ENCODE measurements at places on chromosomes 16 and 17. TPM values are rescaled to one million over a fixed set of nuclear protein-coding genes. Genes with fewer than 3 reads are reported as not detected.

The MYH2 gene
- polyA plus RNA-seq, result 0.35 TPM

The P3H4 gene
- 138 TPM for polyA plus RNA-seq

The CTF1 gene
- 23.4 TPM for polyA plus RNA-seq

The KRT32 gene
- polyA plus RNA-seq, result not detected

The CBFA2T3 gene
- 3.3 TPM for polyA plus RNA-seq

The TEKT1 gene
- not detected for polyA plus RNA-seq

The GAST gene
- not detected for polyA plus RNA-seq

The TEKT5 gene
- 0.48 TPM for polyA plus RNA-seq

The MEFV gene
- not detected for polyA plus RNA-seq

- H3K27ac ChIP-seq, result peak overlapping the region; percentile 79
- H3K4me3 ChIP-seq, result no peak overlapping the region
- no peaks in the 10 kb centered on the region for H3K27me3 ChIP-seq
- H3K4me1 ChIP-seq, result peaks cover 32% of the 10 kb centered on the region
These were observed 79.5 kb downstream of the TIMM22 start for GRCh38 chr17:1076299-1076981.

GRCh38 chr16:75301804-75302203 lies 50.4 kb upstream of the BCAR1 start:
- no peak for DNase-seq
- H3K36me3 ChIP-seq, result no peaks in the 10 kb centered on the region
- H3K27me3 ChIP-seq, result no peaks in the 10 kb centered on the region
- H3K4me1 ChIP-seq, result peaks cover 19% of the 10 kb centered on the region
- H3K27ac ChIP-seq, result no peak overlapping the region

DNA sequence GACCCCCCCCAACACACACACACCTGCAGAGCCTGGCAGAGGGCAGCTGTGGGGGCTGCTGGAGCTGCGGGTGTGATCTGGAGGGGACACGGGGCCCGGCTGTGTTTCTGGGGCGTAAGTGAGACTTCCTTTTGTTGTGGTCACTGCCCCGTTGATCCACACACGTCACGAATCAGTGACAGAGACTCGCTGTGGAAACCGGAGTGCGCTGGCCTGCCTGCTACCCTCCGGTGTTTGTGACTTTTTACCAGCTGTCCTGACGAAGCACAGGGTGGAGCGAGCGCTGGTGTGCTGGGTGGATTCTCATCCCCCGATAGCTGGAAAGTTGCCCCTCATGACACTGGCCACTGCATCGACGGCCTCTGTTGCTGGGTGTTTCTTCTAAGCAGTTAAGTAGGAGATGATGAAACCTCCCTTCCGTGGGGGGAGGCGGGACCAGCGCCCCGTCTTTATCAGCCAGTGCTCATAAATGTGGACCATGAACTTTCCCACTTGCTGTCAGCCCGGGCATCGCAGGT lies 2.3 kb downstream of the METRNL start:
- no peaks in the 10 kb centered on the region for H3K36me3 ChIP-seq
- no peak for DNase-seq
- no peak overlapping the region for H3K4me3 ChIP-seq

GRCh38 chr16:86052115-86052670 lies 153.2 kb downstream of the IRF8 start:
- H3K4me3 ChIP-seq, result no peak overlapping the region
- H3K27ac ChIP-seq, result no peak overlapping the region
- H3K36me3 ChIP-seq, result no peaks in the 10 kb centered on the region
- H3K4me1 ChIP-seq, result peaks cover 8% of the 10 kb centered on the region
- no peaks in the 10 kb centered on the region for H3K27me3 ChIP-seq

DNA sequence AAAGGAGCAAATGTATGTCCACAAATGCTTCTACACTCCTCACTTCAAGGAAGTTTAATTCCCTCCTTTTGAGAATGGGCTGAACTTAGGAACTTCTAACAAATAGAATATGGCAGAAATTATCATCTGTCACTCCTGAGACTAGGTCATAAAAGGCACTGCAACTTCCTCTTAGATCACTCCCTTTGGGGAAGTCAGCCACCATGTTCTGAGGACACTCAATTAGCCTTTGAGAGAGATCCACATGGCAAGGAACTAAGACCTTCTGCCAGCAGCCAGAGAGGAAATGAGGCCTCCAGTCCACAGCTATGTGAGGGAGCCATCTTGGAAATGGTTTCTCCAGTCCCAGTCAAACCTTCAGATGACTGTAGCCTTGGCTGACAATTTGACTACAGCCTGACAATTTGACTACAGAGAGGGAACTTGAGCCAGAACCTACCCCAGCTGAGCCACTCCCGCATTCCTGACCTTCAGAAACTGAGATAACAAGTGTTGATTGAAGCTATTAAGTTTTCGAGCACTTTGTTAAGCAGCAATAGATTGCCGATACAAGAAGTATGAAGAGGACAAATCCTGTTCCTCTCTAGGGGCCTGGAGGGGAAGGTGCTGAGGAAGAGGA lies 113.4 kb upstream of the SEC14L1 start:
- no peak overlapping the region for H3K27ac ChIP-seq
- H3K4me1 ChIP-seq, result no peaks in the 10 kb centered on the region
- DNase-seq, result no peak
- no peak overlapping the region for H3K4me3 ChIP-seq

DNA sequence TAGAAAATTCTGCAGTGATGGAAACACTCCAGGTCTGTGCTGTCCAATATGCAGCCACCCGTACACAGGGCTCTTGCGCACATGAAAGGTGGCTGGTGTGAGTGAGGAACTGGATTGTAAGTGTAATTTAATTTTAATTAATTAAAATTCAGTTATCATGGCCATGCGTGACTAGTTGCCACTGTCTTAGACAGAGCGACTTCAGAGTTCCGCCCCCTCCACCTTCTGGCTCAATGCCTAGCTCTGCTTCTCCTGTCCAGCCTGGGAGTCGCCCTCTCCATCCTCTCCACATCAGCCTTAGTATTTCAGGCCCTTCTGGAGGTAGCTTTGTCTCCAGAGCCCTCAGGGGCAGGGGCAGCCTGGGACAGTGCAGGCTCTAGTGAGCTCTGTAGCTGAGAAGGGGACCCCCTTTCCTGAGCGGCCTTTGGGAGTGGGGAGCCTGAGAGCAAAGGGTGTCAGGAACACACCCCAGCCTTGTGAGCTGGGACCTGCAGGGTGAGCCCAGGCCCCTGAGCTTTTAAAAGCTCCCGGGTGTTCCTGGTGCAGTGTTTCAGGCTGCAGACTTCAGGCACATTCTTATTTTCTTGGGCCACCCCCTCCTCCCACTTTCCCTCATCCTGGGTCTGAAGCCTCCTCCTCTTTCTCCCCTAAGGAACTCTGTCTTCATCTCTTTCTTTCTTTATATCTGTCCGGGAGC lies 99.4 kb downstream of the IRF8 start:
- H3K27ac ChIP-seq, result no peak overlapping the region
- no peaks in the 10 kb centered on the region for H3K36me3 ChIP-seq
- no peak for DNase-seq
- H3K4me3 ChIP-seq, result no peak overlapping the region
- H3K27me3 ChIP-seq, result no peaks in the 10 kb centered on the region

GRCh38 chr17:75856062-75856756 lies 1.1 kb upstream of the WBP2 start:
- DNase-seq, result no peak
- peak overlapping the region; percentile 63 for H3K4me3 ChIP-seq
- peaks cover 1% of the 10 kb centered on the region for H3K36me3 ChIP-seq
- H3K27me3 ChIP-seq, result no peaks in the 10 kb centered on the region
- H3K4me1 ChIP-seq, result peaks cover 4% of the 10 kb centered on the region

- no peak overlapping the region for H3K27ac ChIP-seq
- no peaks in the 10 kb centered on the region for H3K36me3 ChIP-seq
- no peaks in the 10 kb centered on the region for H3K4me1 ChIP-seq
- H3K4me3 ChIP-seq, result peak overlapping the region; percentile 24
- H3K27me3 ChIP-seq, result peaks cover 3% of the 10 kb centered on the region
- DNase-seq, result peak; percentile 49
These were observed 12.2 kb upstream of the MRPS23 start for GRCh38 chr17:57861790-57862693.

DNA sequence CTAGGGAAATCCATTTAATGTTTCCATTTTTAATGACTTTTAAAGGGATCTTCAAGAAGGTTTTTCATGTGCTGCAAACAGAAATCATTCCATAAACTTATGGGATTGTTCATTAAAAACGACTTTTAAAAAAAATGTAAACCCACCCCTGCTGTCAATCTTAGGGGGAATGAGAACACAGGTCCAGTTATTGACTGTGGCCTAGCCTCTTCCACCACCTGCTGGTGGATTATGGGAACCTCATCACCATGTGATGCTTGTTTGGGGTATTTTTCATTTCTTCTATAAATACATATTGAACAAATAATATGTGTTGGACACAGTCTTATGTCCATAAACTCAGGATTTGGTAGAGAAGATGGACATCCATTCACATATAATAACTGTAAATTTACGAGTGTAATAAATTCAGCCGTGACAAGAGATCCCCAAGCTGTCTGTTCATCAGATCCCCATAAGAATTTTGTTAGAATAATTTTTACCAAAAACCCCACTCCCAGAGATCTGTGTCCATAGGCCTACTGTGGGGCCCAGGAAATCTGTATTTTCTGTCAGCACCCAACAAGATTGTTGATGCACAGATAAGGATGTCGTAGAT lies 42.0 kb upstream of the TMC5 start:
- no peak overlapping the region for H3K4me3 ChIP-seq
- no peak overlapping the region for H3K27ac ChIP-seq
- no peaks in the 10 kb centered on the region for H3K36me3 ChIP-seq
- DNase-seq, result peak; percentile 71

GRCh38 chr16:86494565-86495356 lies 15.6 kb upstream of the FOXF1 start:
- no peak overlapping the region for H3K27ac ChIP-seq
- H3K27me3 ChIP-seq, result peaks cover 100% of the 10 kb centered on the region
- H3K4me3 ChIP-seq, result no peak overlapping the region
- no peaks in the 10 kb centered on the region for H3K36me3 ChIP-seq
- no peak for DNase-seq
- peaks cover 14% of the 10 kb centered on the region for H3K4me1 ChIP-seq

- H3K4me3 ChIP-seq, result no peak overlapping the region
- no peaks in the 10 kb centered on the region for H3K27me3 ChIP-seq
- peak overlapping the region; percentile 93 for H3K27ac ChIP-seq
- peaks cover 21% of the 10 kb centered on the region for H3K4me1 ChIP-seq
- no peak for DNase-seq
- no peaks in the 10 kb centered on the region for H3K36me3 ChIP-seq
These were observed 20.6 kb downstream of the RTN4RL1 start for GRCh38 chr17:2004435-2004952.

DNA sequence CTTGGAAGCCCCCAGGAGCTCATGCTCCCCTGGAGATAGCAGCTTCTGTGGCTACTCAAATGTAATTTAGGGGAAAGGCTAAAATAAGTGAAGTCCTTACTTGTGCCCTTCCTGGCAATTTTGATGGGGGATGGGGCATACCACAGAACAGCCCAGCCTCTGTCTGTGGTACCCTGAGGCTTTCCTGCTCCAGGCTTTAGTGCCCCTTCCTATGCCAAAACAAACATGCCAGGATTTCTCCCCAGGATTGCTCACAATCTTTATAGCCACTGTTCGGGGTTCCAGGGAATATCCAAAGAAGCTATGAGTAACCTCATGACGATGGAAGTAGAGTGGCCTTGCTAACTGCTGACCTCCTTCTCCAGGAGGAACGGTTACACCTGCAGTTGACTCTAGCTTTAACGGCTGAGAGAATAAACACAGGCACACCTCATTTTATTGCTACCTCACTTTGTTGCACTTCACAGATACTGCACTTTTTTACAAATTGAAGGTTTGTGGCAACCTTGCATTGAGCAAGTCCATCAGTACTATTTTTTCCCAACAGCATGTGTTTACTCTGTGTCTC lies 24.9 kb downstream of the CCL4 start:
- H3K27me3 ChIP-seq, result peaks cover 5% of the 10 kb centered on the region
- H3K4me1 ChIP-seq, result peaks cover 22% of the 10 kb centered on the region
- H3K36me3 ChIP-seq, result no peaks in the 10 kb centered on the region
- H3K4me3 ChIP-seq, result no peak overlapping the region

DNA sequence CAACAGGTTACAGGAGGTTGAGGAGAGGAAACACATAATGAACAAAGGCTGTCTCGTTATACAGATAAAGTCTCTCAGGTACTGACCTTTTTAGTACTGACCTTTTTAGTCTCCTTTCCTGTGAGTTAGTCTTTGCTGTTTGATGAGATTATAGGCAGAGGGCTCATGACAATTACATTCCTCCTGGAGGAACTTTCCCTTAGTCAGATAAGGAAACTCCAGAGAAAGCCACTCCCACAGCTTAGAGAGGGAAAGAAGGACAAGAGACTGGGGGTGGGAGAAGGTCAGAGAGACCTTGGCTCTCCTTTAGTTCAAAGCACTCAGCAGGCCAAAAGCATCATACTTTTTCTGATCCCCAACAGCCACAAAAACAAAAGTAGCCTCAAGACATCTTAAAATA lies 15.3 kb upstream of the PSMD7 start:
- H3K4me3 ChIP-seq, result no peak overlapping the region
- no peaks in the 10 kb centered on the region for H3K36me3 ChIP-seq
- H3K4me1 ChIP-seq, result peaks cover 8% of the 10 kb centered on the region
- peaks cover 4% of the 10 kb centered on the region for H3K27me3 ChIP-seq

GRCh38 chr16:4461250-4462085 lies 13.0 kb downstream of the NMRAL1 start:
- H3K36me3 ChIP-seq, result peaks cover 15% of the 10 kb centered on the region
- no peaks in the 10 kb centered on the region for H3K27me3 ChIP-seq
- no peaks in the 10 kb centered on the region for H3K4me1 ChIP-seq
- no peak overlapping the region for H3K4me3 ChIP-seq
- peak; percentile 3 for DNase-seq
- no peak overlapping the region for H3K27ac ChIP-seq

- peak overlapping the region; percentile 95 for H3K4me3 ChIP-seq
- H3K27me3 ChIP-seq, result no peaks in the 10 kb centered on the region
- H3K4me1 ChIP-seq, result peaks cover 10% of the 10 kb centered on the region
- H3K36me3 ChIP-seq, result peaks cover 22% of the 10 kb centered on the region
- DNase-seq, result peak; percentile 80
These were observed 837 bp downstream of the LRRC59 start for GRCh38 chr17:50396261-50397110.

DNA sequence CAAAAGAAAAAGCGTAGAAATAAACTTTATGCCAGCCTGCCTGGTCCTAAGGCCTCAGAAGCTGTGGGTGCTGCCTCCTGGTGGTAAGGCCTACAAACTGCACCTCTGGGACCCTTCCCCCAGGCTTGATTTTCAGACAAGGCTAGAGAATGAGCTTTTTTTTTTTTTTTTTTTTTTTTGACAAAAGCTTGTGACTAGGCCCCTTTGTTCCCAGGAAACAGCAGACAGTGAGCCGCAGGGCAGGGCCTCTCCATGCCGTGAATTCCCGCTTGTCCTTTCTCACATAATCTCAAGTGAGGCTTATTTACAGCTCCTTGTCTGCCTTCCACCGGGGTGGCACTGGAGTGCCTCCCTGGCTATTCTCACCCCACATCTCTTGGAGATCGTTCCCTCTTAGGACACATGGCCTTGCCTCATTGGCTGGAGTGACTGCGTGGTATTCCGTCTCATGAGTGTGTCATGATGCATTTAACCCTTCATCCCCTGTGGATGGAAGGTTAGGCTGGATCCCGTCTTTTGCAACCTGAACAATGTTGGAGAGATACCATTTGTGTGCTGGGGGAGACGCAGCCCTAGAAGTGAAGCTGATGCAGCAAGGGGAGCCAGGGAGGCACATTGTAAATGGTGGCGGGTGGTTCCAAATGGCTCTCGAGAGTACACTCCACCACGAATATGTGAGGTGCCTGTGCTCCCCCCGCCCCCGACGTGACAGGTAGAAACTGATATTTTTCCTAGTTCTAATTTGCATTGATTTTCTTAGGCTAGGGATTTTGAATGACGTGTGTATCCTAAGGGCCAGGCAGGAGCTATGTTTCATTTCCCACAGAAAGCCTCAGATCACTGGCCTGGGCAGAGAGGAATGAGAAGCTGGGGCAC lies 49.6 kb downstream of the USP22 start:
- peaks cover 28% of the 10 kb centered on the region for H3K4me1 ChIP-seq
- peak overlapping the region; percentile 94 for H3K27ac ChIP-seq
- peak; percentile 87 for DNase-seq
- no peaks in the 10 kb centered on the region for H3K27me3 ChIP-seq

Data from cardiac muscle cell (in vitro differentiated cells and primary cell).